ENCODE measurements at places on chromosomes 12 and 14.
A peak's percentile ranks its signal among the peaks of the same experiment; 100 is the strongest.

DNA sequence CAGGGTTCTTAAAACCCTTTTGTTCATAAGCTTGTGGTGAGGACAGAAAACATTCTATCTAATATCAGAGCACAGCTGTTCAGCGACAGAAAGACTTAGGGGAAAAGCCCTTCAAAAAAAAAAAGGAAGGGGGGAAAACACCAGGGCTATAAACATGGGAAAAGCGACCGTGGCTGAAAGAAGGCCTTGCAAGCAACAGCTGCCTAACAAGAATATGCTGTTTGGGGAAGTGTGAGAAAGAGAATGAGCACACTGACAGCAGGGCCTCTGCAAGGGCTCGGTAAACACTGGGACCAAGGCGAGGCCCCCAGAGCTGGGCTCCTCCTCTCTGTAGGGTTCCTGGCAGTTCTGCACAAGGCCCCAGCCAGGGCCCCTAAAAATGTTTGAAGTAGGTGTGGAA, 27.4 kb upstream of the CCND2 start:
- DNase-seq: no peak

DNA sequence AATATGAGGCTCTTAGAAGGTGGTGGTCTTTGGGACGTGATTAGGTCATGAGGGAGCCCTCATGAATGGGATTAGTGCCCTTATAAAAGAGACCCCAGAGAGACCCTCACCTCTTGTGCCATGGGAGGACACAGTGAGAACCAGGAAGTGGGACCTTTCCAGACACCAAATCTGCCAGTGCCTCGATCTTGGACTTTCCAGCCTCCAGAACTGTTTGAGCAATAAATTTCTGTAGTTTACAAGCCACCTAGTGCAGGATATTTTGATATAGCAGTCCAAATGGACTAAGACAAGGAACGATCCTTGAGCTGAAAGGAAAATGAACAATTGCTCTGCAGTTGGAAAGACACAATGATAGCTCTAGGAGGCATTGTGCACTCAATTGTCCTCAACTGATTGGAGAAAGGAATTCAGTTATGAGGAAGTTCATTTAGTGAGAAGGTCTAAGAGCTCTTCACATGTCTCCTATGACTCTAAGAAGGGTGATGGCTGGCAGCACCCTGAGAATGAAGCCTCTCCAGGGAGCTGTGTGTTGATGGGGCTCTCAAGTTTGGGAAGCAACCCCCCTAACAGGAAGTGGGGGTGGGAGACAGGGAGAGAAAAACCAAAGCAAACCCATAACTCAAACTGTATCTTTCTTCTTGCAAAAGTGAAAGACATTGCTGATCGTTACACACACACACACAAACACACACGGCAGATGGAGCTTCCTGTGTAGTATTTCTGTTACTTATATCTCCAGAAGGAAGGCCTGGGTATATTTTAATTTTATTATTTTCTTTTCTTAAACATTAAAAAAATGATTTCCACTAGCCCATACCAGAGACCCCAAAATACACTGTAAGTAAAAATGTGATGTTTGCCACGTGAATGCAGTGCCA, 21.0 kb downstream of the CHST11 start:
- DNase-seq: no peak

DNA sequence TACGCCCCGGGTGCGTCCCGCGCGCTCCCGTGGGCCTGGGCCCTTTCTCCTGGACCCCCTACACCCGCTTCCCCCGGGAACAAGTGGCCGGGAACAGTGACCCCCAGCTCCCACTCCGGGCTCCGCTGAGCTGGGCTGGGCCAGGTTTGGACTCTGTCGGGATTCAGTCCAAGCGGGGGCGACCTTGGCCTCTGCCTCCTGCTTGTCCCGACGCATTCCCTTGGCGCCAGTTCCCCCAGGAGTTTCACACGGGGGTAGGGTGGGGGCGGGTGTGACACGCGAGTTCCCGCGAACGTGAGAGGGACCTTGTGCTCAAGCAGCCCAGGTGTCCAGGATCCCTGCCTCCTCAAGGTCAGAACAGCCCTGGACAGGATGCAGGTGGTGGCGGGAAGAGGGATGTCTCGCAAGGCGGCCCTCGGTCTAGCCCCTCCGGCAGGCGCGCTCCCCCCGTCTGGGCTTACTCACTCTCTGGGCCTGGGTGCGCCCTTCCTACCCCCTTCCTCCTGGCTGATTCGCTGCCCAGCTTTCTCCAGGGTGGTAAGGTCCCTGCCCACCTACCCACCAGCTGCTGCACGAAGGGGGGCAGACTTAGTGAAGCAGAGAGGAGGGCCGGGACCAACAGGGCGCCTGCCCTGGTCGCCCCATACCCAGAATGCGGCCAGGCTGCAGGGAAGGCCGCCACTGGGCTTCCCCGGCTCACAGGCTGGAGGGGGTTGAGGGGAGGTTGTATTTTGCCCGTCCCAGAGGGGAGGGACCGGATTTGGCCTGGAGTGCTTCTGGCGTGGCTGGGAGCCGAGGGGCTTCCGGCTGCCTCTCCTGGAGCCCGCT, 862 bp downstream of the CRIP2 start:
- DNase-seq: no peak

GRCh38 chr12:53219292-53219955, 12.4 kb upstream of the ITGB7 start:
- peak; percentile 65 for DNase-seq

GRCh38 chr12:48972952-48973483, 1.5 kb upstream of the WNT10B start:
- DNase-seq: no peak

DNA sequence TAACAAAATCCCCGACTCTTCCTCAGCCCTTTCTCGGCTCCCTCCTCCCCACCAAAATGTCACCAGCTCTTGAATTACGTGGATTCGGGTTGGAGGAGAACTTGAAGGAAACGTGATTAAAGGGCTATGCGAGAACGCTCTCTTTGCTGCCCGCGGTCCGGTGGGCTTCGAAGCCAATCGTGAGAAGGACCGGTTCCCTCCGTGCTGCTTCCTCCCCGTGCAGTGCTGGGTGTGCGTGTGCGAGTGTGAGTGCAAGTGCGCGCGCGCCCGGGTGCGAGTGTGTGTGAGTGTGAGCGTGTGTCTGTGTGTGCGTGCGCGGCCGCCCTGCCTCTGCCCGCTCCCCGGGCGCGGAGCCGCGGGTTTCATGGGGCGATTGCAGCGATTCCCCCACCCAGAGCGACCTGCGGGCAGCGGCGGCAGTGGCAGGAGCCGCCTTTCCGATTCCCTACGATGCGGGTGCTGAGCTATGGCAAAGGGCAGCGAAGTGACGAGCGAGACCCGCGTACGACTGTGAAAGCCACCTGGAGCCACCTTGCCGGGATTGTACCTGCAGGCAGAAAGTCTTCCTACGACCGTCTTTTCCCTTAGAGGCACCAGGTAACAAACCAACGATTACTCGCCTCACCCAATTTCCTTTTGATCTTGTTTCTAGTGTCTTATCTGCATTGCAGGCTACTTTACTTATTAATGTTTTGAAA, 1.4 kb downstream of the LRFN5 start:
- DNase-seq: no peak

DNA sequence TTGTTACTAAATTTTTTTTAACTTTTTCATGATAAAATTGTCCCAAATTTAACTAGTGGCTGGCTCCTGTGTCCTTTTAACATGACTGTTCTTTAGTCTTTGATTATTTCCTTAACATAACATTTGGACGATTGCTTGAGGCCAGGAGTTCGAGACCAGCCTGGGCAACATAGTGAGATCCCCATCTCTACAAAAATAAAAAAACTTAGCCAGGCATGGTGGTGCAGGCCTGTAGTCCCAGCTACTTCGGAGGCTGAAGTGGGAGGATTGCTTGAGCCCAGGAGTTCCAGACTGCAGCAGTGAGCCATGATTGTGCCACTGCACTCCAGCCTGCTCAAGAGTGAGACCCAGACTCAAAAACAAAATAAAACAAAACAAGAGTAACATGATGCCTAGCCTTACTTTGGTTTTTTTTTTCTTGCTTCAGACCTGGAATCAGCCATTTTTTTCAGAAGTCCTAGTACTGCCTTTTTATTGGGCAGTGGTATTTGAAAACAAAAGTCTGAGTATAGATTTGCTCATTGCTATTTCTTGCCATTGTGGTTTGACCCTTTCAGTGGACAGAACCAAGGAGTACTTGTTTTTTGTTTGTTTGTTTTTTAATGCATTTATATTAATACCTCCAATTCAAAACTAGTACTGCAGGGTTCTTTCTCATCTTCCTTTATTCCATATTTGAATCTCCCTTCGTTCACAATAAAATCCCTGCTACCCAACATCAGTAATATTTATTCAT, 4.8 kb downstream of the TOGARAM1 start:
- DNase-seq: no peak

DNA sequence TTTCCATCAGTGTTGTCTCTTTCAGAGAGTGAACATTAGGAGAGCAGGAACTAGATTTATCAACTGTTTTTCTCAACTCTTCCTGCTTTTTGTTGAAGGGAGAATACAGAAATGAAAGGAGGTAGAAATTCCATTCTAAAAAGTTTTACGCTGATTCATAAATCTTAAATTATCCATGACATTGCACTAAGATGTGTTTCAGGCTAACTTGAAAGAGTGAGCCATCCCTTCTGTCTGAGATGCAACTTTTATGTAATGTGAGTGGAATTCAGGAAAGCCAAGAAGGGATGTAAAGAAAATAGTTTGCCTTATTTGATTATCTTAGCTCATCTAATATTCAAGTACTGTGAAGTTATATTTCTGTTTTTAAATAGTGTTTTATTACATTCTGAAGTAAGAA, 349.5 kb upstream of the RGS6 start:
- no peak for DNase-seq

DNA sequence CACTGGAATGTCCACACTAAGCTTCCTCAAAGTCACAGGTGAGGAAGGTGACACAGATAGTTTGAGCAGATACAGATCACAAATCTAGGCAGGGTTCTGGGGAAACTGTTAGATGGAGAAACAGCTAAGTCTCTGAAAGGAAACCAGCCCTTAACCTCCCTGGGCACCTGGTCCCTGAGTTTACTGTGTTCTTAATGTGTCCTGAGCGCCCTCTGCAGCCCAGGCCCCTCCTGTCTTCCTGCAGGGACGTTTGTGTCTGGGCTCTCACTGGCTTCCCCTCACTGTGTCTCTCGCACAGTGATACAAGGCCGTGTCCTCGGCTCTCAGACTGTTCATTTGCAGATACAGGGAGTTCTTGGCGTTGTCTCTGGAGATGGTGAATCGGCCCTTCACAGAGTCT, 684.3 kb downstream of the TMEM121 start:
- DNase-seq: no peak

- DNase-seq: no peak
Observed at GRCh38 chr12:66341126-66341525, 38.8 kb downstream of the HELB start.

DNA sequence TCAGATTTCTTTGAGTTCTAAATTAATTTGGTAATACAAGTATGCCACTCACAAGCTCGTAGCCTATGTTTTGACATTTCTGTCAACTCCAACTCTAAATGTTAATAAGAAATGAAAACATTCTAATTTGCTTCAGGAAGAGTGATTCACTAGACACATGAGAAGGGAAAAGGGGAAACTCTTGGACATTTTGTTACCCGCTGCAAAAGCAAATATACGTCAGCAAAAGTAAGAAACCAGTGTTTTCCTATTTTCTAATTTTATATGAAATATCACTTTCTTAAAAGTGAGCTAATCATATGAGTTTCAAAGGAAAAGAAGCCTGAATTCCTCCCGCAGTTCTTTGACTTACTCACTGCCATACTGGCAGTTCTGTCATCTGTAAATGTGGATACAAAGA, 162.3 kb downstream of the GRIP1 start:
- DNase-seq: no peak

DNA sequence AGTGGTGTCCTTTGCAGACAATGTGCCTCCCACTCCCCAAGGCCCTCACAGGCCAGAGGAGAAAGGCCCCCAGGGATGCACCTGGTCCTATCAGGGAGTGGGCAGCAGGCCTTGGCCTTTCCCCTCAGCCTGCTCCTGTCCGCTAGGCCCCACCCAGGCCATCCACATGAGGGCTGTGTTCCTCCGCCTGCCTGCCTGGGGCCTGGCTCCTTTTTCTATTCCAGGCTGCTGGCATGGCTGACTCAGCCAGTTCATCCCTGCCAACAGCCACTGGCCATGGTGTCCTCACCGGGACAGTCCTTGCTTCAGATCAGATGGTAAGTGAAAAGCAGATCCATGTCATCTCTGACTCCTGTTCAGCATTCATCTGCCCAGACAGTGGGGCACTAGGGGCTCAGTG, 13.4 kb downstream of the ISM2 start:
- DNase-seq: no peak

- DNase-seq: no peak
Observed at GRCh38 chr14:41749429-41749828, 142.8 kb downstream of the LRFN5 start.

Data from stimulated activated CD8-positive, alpha-beta memory T cell treated with anti-CD3 and anti-CD28 coated beads, Interleukin-7, amount 100 ng/mL, for 4 hours (primary cell).